ENCODE measurements at places on chromosomes 3 and 15. TPM values are rescaled to one million over a fixed set of nuclear protein-coding genes. Genes with fewer than 3 reads are reported as not detected.

DNA sequence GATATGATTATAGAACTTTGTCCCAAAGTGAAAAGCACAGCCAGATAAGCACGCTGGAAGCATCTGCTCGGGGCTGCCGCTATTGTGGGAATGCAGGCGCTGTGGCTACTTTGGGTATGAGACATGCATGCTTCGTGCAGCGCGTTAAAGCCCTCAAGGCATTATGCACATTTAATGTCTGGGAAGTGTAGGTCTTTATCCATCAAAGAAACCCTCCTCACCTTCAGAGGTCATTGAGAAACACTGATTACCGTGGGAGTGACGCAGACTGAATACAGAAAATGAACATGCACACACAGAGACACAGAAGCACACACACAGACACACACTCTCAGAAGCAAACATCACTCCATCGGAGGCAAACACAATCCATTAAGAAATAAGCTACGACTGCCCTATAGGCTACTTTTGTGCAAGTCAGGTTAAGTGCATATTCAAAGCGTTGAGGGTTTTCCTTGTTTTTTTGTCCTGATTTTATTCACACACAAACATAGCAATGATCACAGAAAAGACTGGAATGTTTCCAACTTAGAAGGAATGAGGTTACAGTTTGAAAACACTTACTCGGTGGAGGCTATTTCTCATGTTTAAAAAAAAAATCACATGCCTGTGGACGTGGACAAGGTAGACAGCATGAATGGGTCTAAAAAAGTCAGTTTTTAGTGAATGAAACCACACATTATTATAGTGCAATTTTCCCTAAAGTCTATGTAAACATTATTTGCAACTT is 68.5 kb downstream of the PLCH1 start:
- no peak for DNase-seq

DNA sequence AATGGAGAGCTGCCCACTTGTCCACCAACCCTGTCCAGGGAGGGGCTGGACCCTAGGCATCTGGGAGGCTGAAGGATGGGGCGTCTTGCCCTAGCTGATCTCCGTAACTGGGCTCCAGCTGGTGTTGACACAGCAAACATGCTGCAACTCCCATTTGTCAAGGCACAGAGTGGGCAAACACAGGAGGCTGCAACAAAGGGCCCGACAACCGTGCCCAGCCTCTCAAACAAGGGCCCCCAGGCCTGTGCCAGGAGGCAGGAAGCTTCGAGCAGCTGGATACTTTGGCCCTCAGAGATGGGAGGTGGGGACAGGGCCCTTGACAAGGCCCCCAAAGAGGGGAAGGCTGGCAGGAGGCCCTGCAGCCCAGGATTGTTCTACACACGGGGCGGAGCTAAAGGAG is 64.2 kb upstream of the TMEM115 start:
- no peak for DNase-seq

GRCh38 chr3:64157150-64158035 is 67.9 kb downstream of the PRICKLE2 start:
- DNase-seq = no peak

DNA sequence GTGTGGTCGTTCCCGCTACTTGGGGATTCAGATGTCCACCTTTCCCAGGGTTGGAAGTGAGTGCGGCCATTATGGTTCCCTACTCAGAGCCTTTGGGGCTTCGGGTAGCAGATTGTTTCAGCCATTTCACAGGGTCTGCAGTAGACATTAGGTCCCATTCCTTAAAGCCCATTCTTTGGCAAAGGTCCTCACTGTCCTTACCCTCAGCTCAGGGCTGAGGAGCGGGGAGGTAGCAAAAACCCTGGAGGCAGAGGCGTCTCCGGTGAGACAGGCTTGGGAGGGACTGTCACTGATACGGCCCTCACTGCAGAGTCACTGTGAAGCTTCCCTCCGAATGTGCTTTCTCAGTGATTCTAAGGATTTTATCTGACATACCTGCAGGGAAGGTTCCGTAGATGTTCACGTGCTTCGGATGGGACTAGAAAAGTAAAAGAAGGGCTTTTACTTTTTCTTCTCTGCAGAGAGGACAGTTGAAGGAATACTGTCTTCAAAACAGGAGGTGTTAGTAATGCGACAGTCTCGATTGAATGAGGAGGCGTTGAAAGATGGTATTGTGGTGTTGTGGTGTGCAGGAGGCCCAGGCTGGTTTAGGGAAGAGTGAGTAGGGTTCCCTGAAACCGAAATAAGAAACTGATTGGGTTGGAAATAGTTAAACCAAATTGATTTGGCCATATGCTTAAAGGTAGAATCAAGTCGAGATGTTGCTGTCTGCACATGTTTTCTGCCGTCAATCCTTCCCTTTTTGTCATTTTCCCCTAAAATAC is 630 bp downstream of the ATP6V1A start:
- no peak for DNase-seq

DNA sequence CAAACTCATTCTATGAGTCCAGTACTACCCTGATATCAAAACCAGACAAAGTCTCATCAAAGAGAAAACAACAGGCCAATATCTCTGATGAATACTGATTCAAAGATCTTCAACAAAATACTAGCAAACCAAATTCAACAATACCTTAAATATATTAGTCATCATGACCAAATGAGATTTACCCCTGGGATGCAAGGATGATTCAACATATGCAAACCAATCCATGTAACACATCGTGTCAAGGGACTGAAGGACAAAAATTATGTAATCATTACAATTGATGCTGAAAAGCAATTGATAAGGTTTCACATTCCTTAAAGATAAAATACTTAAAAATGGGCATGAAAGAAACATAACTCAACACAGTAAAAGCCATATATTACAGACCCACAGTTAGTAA is 1476.9 kb downstream of the SI start:
- no peak for DNase-seq

- DNase-seq = no peak
These were observed 611 bp upstream of the SLC27A2 start for GRCh38 chr15:50181201-50181968.

DNA sequence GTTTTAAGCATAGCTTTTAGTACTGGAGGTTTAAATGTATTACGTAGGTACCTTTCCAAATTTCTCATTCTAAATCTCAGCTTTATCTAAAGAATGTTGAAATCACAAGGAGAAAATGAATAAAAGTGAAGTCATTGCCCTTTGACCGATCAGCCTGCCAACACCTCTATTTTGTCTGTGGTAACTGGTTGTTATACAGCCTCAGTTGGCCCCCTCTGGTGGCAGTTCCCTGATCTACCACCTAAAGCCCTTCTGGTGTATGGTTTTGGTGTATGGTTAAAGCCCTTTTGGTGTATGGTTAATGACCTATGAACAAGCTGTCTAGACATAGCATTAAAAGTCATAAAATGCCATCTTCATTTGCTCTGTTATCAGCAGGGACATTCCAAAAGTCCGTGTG is 378.2 kb upstream of the AZI2 start:
- DNase-seq = no peak

GRCh38 chr3:42425736-42426407 is 15.5 kb upstream of the LYZL4 start:
- no peak for DNase-seq

DNA sequence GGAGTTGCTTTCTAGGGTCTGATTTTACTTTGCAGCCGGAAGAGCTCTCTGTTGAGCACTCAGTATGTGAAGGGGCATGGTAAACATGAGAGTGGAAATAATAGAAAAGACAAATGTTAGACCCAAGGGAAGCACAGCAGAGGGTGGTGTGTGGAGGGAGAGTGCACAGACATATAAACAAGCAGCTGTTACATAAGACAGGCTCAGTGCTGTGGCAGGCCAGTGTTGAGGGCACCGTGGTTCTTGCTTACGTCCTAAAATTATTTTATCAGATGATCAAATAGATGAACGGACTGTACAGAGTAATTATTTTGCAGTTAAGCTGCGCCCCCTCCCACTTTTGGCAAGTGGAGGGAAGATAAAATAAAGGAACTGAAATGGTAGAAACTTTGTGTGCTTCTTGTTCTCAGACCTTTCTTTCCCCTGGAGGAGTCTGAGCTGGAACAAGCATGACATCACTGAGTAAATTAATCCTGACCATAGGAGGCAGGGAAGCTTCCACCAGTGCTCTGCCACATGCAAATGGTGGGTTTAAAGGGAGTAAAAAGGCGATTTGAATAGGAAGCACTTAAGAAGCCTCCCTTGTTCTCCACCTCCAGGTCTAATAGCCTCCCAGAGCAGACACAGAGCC is 205.6 kb downstream of the IL20RB start:
- no peak for DNase-seq

DNA sequence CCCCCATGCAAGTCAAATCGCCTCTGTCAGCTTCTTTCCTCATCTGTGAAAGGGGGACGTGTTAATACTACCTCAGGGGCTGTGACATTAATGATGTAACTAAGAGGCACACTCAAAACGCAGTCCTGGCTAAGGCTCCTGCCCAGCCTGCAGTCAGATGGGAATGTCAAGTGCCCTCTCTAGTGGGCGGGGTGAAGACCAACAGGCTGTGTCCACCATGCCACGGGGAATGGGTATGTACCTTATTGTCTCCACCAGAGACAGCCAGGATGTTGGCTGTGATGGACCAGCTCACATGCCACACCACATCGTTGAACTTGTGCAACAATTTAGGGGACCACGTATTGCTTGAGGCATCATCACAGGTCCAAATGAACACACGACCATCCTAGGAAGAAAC is 11.0 kb upstream of the GHRL start:
- no peak for DNase-seq

DNA sequence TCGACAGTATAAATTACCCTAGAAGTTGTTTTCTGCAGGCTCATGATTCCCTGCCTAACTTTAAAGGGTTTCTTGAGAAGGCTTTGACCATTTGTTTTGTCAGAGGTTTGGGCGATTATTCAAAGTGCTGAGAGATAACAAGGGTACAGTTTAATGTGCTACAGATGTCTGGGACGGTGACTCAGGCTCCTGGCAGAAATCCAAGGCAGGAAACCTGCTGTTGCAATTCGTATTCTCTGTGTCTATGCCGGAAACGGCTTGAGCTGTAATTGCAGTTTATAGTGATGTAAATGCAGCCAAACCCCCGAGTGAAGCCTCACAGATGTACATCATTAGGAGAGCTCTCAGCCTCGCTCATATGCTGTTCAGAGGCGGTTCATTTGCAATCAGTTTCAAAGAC is 65.6 kb downstream of the SYNPR start:
- DNase-seq = no peak

DNA sequence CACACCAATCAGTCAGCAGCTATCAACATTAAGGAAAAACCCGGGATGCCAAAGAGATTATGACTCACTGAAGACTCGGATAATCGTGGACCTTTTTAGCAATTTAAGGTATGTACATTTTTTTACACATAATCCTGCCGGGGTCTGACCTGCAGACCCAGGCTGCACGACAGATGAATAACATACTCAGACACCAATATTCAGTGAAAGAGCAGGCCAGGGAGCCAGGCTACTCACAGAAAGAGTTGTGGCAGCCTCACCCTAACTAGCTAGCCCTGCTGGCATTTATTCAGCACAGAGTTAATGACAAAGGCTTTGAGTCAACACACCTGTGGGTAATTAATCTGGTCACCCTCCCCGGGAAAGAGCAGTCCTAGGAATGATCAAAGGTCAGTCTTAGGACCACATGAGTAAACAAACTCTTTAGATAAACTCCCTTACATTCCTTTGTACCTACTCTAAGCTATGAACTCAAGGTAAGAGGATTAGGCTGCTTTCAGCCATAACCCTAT is 727.5 kb downstream of the TBL1XR1 start:
- DNase-seq = no peak

DNA sequence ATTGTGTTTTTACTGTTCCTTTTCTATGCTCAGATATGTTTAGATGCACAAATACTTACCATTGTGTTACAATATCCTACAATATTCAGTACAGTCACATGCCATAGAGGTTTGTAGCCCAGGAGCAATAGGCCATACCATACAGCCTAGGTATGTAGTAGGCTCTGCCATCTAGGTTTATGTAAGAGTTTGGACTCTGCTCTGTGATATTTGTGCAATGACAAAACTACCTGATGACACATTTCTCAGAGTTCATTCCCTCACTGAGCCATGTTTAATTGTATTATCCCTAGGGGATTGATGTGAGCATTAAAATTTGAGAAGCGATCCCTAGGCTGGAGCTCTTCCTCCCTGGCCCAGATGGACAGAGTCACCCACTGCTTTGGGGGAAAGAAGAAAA is 270.0 kb upstream of the PROK2 start:
- DNase-seq = no peak

GRCh38 chr3:15329046-15330005 is 3.1 kb downstream of the SH3BP5 start:
- DNase-seq = no peak

GRCh38 chr3:96070678-96071077 is 743.7 kb upstream of the EPHA6 start:
- DNase-seq = no peak

GRCh38 chr3:77040926-77041722 is 1.2 kb downstream of the ROBO2 start:
- DNase-seq = no peak

DNA sequence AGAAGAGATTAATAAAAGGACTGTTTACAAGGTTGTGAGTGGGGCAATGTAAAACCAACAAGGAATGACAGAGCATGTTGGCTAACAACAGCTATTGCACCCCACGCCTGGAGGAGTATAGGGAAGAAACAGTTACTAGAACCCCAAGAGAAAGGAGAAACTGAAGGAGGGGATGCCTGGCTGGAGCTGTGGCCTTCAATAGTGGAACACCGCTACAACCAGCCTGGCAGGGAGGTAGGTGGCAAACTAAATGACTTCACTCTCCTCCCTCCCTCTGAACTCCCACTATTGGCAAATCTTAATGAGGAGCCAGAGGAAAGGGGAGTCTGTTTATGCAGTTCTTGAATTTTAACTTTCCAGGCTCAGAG is 7.2 kb upstream of the CD47 start:
- DNase-seq = no peak

- DNase-seq = no peak
These were observed 31.8 kb downstream of the GPR171 start for GRCh38 chr3:151171145-151171757.

DNA sequence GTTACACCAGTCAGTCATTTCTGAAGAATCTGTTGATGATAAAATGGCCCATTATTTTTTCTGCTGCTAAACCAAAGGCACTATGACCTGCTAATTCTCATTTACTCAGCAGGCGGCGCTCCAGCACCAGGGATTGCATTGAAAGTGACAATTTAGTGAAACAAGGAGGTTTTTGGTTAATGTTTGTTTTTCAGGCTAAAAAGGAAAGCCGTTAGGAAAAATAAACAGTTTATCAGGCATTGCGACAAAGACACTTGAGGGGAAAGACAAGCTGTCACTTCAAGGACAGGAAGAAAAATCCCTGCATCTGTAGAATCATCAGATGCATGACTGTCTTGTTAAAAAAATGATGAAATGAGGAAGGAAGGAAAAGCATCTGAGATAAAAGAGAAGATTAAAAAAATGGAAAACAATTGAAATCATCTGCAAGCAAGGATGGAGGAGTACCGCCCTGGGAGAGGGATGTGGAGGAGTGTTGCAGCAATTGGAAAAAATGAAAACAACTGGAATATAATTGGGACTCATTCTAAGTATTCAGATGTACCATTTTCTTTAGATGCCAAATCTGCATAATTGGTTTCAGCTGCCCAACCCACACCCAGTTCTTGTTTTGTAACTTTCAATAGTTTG is 54.0 kb downstream of the NR1D2 start:
- DNase-seq = peak; percentile 31

The CKMT1A gene
- not detected for total RNA-seq

The SH2D7 gene
- not detected for total RNA-seq

The GPR27 gene
- 2.3 TPM for total RNA-seq

The CD96 gene
- total RNA-seq = 69.1 TPM

The AADAC gene
- not detected for total RNA-seq

The RARRES1 gene
- not detected for total RNA-seq

The SOX2 gene
- total RNA-seq = not detected

The RPL39L gene
- total RNA-seq = 11.3 TPM

The KIF7 gene
- 2.4 TPM for total RNA-seq

The ACAN gene
- total RNA-seq = not detected

The MUC13 gene
- total RNA-seq = not detected

The NME9 gene
- total RNA-seq = not detected

The RNF123 gene
- 38.8 TPM for total RNA-seq

The WDR82 gene
- 133 TPM for total RNA-seq
